ENCODE measurements at places on chromosomes 12 and 14.

DNA sequence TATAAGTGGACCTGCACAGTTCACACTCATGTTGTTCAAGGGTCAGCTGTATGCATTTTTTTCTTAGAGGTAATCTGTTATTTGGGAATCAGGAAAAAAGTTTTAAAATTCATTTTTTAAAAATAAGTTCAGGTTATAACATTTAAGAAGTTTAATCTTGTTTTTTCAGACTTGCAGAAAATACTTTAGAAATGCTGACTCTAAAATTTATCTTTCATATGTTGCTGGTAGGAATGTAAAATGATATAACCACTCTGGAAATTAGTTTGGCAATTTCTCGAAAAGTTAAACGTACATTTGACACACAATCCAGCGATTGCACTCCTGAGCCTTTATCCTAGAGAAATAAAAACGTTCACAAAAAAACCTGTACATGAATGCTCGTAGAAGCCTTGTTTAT is 4.7 kb downstream of the VRK1 start:
- no peak for DNase-seq

GRCh38 chr12:8033153-8034044 is 883 bp downstream of the FOXJ2 start:
- no peak for DNase-seq

DNA sequence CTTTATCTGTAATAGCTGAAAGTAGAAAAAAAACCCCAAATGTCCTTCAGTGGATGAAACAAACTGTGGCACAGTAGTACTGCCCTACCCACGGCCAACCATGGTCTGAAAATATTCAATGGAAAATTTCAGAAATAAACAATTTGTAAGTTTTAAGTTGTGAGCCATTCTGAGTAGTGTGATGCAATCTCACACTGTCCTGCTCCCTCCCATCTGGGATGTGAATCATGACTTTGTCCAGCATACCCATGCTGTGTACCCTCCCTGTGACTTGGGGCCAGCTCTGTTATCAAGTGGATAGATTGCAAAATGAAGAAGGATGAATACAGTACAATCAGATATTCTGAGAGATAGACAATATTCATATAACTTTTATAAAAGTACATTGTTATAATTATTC is 106.2 kb downstream of the SMOC1 start:
- DNase-seq, result no peak

- no peak for DNase-seq
These were observed 3.2 kb downstream of the SUSD6 start for GRCh38 chr14:69614592-69614991.

DNA sequence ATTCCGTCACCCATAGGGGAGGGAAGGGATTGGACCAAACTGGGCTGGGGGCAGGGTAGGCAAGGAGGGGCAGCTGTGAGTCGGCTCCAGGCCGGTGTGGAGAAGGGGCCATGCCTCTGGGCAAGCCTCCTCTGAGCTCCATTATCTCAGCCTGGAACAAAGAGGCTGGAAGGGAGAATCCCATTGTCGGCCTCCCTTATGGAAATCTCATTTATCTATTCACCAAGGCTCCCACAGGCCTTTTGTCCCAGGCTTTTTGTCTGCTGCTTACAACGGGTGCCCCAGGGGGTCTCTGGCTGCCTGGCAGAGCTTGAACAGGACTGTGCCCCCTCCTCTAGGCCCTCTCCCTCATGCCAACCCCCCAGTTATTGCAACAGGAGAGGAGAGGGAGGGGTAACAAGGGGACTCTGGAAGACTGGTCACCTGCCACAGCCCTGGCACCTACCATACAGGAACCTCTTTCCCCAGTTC is 19.5 kb downstream of the FIGNL2 start:
- no peak for DNase-seq

DNA sequence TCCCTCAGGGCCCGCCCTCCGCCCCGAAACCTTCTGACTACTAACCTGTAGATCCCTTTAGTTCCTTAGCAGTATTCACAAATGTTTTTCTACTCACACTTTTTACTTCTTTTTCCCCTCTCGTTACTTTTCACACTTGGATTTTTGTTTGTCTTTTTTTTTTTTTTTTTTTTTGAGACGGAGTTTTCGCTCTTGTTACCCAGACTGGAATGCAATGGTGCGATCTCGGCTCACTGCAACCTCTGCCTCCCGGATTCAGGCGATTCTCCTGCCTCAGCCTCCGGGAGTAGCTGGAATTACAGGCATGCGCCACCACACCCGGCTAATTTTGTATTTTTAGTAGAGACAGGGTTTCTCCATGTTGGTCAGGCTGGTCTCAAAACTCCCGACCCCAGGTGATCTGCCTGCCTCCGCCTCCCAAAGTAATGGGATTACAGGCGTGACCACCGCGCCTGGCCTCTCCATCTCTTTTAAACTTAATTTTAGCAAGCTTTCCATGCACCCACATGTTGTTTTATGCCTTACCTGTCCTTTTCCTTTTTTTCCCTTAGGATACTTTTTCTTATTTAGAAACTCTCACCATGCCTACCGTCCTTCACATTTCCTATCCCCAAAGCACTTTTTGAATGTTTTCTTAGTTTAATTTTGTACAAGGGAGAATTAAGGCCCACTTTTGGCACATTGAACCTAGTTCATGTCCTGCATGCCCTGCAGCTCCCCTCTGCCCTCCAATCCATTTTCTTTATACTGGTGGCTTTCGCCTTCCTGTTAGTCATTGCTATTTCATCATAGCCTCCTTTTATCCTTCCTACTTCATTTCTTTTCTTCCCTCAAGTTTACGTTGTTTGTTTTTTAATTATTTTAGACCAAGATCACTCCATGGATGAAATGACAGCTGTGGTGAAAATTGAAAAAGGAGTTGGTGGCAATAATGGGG is 1.1 kb downstream of the SP1 start:
- DNase-seq, result no peak

DNA sequence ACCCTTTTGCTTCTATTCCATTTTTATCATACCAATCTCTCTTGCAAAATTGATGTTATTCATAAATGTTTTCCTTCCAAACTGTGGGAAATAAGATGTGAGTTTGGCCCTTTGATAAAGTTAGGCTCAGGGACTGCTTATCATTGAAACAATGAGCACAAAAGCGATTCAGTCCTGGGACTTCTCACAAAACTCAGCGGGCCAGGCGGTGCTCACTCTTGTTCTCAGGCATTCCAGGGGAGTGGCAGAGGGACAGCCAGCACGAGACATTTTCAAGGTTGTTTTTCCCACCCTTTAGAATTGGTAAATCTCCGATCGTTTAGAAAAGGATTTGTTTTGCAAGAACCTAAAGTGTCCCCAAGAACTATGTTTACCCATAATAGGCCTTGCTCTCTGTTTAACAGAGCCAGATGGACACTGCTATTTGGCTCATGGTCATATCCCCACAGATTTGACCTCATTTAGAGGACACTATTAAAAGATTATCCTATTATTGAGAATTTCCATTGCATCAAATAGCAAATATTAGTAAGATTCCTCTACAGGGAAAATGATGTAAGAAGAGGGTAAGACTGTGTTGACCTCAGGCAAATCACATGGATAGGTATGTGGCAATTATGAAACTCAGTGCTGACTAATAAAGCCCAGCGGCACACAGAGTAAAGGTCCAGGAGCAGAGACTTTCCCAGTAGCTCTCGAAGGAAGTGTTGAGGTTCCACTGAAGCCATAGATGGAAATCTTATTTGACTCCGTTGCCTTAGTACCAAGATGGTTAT is 102.7 kb upstream of the USP44 start:
- DNase-seq, result no peak

DNA sequence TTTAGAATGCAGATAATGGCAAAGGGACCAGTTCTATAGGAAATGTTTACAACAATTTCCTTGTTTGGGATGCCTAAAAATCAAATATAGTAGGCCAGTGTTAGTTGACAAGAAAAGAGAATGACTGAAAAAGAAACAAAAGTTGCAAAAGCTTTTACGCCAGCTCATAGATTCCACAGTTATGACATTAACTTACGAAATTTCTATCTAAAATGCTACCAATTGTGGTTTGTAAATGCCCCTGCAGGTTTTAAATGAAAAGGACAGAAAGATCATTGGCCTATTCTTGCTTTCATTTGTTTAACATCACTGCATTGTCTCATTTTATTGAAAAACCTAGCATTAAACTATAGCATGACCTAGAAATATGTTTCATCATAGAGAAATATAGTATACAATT is 345.8 kb downstream of the CCDC91 start:
- no peak for DNase-seq

- no peak for DNase-seq
These were observed 37.4 kb upstream of the TMEM179 start for GRCh38 chr14:104641753-104642539.

GRCh38 chr12:117069926-117070900 is 29.0 kb downstream of the TESC start:
- no peak for DNase-seq

GRCh38 chr14:100098171-100098570 is 32.9 kb downstream of the EVL start:
- DNase-seq, result no peak

GRCh38 chr14:105477660-105478397 is 3.2 kb downstream of the CRIP2 start:
- no peak for DNase-seq

DNA sequence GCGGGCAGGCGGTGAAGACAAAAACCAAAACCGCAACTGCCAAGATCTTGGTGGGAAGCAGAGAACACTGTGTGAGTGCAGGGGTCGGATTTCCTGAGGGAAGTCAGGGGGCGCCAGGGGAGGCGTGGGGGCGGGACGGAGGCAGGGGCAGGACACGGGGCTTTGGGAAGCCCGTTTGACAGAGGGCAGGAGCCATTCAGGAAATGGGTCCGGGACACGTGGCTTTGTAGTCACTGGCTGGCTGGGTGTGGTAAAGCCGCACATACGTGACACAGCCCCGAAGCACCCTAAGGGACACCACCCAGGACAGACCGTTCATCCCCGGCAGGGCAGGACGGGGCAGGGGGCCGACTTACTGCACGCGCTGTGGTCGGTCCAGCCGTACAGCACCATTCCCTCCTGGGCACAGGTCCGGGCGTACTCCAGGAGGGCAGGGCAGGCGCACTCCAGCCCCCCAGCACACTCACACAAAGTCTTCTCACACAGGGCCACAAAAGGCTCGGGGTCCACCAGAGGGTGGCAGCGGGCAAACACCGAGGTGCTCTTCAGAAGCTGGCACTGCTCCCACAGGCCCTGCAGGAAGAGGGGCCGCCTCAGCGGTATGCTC is 49.4 kb downstream of the VWF start:
- no peak for DNase-seq

GRCh38 chr12:24020397-24021163 is 71.1 kb upstream of the SOX5 start:
- no peak for DNase-seq

- DNase-seq, result no peak
These were observed 141.2 kb downstream of the STXBP6 start for GRCh38 chr14:24908592-24909236.

DNA sequence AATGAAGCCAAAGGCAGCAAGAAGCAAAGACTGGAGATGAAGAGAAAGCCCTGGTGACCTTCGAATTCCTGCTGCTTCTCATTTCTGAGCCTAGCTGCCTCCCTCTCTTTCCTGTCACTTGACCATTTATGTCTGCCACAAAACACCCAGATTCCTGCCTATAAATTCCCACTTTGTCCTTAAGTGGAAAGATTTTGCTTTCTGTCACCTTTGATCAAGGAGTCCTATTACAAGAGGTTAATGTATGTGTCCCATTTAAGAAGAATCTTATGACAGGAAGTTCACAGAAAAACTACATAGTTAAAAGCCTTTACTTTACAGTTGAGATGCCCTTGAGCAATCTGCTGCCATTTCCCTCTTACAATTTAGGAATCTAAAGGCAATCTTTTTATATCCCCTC is 155.7 kb downstream of the GALC start:
- DNase-seq, result no peak

GRCh38 chr12:23055004-23055403 is 430.0 kb downstream of the ETNK1 start:
- DNase-seq, result no peak

GRCh38 chr12:97093187-97093683 is 186.2 kb downstream of the NEDD1 start:
- no peak for DNase-seq

DNA sequence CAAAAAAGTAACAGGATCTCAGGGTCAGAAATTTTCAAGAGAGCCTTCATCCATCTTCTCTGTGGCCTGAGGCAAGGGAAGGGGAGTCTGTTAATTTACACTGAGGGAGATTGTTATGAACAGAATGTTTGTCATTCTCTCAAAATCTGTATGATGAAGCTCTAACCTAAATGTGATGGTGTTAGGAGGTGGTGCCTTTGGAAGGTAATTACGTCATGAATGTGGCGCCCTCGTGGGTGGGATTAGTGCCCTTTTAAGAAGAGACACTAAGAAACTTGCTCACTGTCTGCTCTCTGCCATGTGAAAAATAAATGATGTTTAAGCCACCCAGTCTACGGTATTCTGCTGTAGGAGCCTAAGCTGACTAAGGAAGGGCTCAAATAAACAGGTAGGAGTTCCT is 521.6 kb downstream of the SNAPC1 start:
- DNase-seq, result no peak

DNA sequence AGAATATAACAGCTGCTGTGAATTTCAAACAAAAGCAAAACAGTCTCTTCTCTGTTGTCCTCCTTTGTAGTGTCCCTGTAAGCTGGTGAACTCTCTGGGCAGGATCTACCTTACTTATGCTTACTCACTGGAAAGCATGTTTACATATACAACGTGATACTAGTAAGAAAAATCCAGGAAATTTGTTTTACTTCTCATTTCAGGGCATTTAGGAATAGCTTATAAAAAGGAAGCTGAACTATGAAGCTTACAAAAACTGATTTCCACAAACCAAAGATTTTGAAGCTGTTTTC is 311.0 kb downstream of the NOVA1 start:
- DNase-seq, result no peak

GRCh38 chr14:51682411-51682810 is 30.7 kb downstream of the FRMD6 start:
- no peak for DNase-seq

GRCh38 chr12:54020591-54021405 is 7.4 kb upstream of the HOXC6 start:
- DNase-seq, result no peak

DNA sequence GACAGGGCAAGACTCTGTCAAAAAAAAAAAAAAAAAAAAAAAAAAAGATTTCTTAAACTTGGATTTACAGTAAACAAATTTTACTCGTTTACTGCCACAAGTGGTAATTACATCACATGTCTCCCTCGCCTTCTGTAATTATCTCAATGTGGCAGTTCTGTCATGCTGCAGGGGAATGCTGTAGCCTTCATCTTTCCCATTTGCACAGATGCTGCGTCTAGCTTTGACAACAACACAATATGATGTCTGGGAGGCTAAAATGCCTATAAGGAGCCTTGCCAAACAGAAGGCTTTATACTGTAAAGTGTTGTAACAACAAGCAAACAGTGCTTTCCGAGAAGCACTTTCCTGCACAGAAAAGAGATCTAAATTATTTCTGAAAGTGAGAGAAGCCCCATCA is 48.7 kb downstream of the ESR2 start:
- no peak for DNase-seq

DNA sequence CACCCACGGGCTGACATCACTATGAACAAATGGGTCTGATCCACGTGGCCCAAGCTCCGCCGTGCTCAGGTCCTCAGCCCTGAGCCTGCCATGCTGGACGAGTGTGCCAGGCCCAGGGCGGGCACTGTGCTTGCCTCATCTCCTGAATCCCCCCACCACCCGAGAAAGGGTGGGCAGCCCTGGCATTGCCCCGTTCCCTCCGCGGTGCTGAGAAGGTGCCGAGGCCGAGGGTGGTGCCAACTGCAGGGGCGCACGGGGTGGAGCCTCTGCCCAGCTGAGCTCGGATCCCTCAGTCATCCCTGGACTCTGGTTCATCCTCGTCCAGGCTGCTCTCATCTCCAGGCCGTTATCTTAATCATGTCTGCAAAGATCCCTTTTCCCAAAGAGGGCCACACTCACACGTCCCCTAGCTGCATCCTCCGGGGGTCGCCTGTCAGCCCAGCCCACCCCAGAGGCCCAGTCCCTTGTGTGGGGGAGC is 60.6 kb downstream of the NOC4L start:
- DNase-seq, result no peak

Data from DMS 273 treated with DMSO at 0.1 percent for 48 hours (cell line).